ENCODE measurements at places on chromosomes 5 and 9. TPM values are rescaled to one million over a fixed set of nuclear protein-coding genes. Genes with fewer than 3 reads are reported as not detected.

DNA sequence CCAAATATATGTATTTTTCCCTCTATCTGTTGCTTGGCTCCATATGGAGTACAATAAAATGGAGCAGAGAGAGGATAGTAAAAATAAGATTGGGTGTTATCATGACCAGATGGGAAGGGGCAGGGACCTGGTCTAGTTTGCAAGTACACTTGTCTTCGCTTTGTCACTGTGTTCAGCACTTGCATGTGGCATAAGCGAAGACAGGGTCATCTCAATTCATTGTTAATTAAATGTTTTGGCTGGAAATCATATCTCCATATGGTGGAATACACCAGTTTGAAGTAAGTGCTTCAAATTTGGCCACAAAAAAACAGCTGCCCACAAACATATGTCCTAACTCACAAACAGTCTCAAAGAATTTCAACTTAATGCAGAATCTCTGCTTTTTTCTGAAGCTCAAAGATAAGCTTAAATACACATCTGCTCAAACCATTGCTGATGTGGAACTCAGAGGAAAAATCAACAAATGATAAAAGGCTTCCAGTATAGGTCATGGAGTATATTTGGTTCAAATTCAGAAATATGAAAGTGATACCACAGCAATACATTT is 865.4 kb downstream of the TLE4 start:
- no peak for DNase-seq

DNA sequence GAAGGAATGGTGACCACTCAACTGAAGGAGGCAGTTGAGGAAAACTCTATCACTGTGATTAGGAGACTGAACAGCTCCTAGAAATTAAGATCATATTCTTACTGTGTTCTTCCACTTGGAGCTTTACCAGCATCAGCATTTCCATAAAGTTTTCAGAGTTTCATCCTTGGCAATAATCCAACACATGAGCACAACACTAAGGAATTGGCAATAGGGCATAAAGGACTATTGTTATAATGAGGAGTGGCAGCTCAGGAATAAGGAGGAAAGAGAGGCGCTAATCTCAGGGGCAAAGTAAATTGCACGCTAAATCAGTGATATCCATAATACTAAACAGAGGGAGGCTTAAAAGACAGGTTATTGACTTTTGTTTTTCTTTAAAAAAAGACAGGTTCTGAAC is 338.9 kb downstream of the EFNA5 start:
- no peak for DNase-seq

GRCh38 chr9:5455181-5455580 is 4.8 kb downstream of the CD274 start:
- no peak for DNase-seq

DNA sequence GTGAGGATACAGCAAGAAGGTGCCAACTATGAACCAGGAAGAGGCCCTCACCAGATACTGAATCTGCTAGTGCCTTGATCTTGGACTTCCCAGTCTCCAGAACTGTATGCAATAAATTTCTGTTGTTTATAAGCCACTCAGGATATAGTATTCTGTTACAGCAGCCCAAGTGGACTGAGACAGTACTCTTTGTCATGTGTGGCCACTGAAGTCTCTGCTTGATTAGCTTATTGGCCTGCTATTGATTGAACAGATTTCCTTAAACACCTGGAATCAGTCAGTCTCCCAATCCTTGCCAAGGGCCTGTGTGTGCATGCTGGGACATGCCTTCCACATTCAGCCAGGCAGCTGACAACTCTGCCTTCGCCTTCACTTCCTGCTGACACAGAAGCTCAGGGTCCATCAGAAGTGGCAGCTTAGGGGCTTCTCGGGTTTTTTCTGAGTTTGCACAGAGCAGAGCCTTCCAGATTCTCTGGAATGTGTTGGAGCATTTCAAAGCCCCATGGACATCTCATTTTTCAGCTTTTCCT is 13.7 kb upstream of the ROR2 start:
- no peak for DNase-seq

DNA sequence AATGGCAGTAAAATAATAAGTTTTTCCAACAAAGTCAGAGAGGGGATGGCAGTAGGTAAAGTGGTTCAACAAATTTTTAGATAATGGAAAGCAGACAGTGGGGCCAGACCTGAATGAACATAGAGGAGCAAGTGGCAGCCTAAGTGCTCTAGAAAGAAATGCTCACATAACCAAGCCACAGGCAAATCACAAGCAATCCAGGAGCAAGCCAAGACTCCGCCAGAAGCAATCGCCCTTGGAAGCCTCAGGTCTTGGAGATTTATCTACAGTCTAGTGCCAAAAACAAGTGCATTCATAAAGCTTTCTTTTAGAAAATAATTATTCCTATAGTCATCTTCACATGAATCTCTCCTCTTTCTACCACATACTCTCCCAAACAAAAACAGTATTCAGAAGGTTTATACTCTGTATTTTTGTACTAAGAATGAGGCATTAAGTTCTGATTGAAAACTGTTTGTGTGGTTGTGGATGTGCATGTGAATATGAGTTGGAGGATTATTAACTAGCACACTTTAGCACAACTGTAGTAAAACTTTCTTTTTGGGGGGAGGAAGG is 375.5 kb downstream of the CDH9 start:
- DNase-seq, result no peak

GRCh38 chr9:134293611-134294152 is 32.6 kb upstream of the RXRA start:
- no peak for DNase-seq

- no peak for DNase-seq
These were observed 14.8 kb downstream of the RASEF start for GRCh38 chr9:83047839-83048775.

DNA sequence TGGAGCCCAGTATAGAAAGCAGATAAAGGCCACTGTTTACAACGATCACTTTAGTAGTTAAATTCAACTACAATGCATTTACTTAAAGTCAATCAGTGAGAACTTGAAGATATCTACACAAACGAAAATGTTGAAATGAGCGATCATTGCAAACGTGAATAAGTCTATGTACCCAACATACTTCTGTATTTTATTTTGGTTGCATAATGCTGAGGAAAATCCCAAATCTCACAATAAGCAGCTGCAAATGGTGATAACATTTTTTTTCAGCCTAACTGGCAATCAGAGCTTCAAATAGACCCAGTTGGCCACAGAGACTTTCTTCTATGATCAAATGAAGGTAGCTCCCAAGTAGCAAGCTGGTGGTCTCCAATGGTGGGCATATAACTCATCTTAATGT is 32.1 kb downstream of the PDGFRB start:
- DNase-seq, result no peak

GRCh38 chr5:151458314-151458713 is 10.9 kb downstream of the SLC36A1 start:
- DNase-seq, result peak; percentile 66

DNA sequence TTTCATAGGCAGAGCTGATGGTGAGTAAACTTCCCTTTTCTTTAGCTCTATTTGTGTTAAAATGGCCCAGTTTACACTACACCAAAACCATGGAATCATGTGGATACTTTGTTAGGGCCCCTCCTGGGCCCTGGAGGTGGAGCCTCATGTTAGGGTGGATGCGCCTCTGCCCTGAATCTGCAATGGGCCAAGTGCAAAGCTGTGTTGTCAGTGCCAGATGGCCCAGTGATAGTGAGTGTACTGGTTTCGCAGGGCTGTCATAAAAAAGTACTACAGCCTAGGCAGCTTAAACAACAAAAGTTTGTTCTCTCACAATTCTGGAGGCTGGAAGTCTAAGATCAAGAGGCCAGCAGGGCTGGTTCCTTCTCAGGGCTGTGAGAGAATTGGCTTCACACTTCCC is 64.8 kb downstream of the HSPA4 start:
- DNase-seq, result no peak

- no peak for DNase-seq
These were observed 2.7 kb downstream of the SYNPO start for GRCh38 chr5:150642991-150643710.

DNA sequence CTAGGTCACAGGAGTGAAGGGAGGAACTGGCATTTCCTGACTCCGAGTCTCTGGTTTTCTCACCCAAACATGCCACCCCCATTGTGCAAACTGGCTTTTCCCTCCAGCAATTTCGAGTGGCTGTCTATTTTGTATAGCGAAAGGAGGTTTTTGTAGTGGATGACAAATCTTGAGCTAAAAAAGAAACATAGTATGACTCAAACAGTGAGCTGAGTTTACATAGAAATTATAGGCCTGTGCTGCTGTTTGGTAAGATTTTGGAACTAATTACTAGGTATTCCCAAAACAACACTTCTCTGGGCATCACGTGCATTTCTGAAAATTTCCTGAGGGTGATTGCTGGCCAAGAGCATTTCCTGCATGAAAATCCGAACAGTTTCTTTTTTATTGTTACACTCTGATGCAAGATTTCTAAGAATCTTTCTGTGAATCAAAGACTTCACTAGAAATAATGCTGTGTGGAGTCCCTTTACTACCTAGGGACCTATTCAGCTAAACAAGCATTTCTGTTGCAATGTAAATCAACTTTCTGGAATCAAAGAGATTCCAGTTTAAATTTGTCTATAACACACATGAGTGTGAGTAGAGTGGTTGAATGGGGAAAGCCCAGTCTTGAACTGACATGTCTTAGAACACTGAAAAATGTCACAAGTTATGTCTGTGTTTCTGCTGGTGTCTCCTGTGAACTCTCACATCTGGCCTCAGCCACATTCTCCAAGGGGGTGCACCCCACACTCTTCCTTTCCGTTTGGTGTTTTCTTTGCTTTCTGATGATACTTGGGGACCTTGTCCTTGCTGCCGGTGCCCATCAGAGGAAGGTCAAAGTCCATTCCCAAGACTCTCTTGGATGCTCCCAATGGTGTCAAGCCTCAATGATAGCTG is 33.3 kb upstream of the DAPK1 start:
- DNase-seq, result no peak

- no peak for DNase-seq
These were observed 118.8 kb downstream of the GALNT10 start for GRCh38 chr5:154309371-154309745.

DNA sequence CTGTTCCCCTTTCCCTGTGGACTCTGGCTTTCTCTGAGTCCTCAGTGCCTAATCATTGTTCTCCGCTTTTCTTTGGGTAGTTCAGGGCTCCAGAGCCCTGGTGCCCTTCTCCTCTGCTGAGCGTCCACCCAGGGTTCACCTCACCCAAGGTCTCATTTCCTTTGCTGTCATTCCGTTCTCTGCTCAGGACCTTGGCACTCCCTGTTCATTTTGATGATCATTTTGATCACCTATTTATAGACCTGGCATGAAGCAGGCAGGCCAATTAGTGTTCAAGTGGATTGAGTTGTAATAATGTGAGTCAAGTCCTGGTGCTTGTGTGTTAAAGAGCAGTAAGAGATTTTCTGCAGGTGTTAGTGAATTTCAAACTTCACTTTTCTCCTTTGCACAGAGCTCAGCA is 3.6 kb downstream of the TRIO start:
- peak; percentile 53 for DNase-seq

GRCh38 chr9:92564982-92565381 is 29.2 kb upstream of the ECM2 start:
- DNase-seq, result no peak

- no peak for DNase-seq
These were observed 36.3 kb upstream of the TMEM250 start for GRCh38 chr9:136154943-136155342.

GRCh38 chr5:117713585-117714198 is 1139.1 kb upstream of the SEMA6A start:
- no peak for DNase-seq

GRCh38 chr9:110443146-110443865 is 105.6 kb upstream of the TXNDC8 start:
- no peak for DNase-seq

The SPATA9 gene
- total RNA-seq, result not detected

The F12 gene
- total RNA-seq, result 22.2 TPM

The CDKN2B gene
- total RNA-seq, result 256 TPM

The HRH2 gene
- total RNA-seq, result 1.3 TPM

The CXCL14 gene
- total RNA-seq, result 22.2 TPM

The BTNL9 gene
- 48.7 TPM for total RNA-seq
